ENCODE measurements at places on chromosomes 7 and 10.

GRCh38 chr7:114026486-114027089, 107.8 kb upstream of the PPP1R3A start:
- peak; percentile 53 for DNase-seq

- no peak for DNase-seq
Observed at GRCh38 chr10:81309041-81309552, 565.9 kb upstream of the NRG3 start.

DNA sequence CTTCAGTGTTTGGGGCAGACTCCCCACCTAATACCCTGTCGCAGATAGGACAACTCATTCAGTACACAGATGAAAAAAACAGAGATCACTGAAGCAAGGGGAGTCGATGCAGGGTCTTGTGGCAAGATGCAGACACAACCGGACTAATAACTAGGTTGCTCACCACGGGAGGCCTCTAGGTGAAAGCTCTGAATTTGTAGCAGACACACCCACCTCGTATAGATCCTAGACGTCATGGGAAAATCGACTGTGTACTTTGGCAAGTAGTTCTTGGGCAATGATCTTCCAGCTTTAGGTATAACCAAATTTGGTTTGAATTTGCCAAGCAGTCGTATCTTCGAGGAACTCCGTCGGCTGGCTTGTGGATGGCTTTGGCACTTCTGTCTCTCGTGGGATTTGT, 88.1 kb downstream of the TCF7L2 start:
- no peak for DNase-seq

- no peak for DNase-seq
Observed at GRCh38 chr10:48490946-48491345, 113.9 kb downstream of the ARHGAP22 start.

DNA sequence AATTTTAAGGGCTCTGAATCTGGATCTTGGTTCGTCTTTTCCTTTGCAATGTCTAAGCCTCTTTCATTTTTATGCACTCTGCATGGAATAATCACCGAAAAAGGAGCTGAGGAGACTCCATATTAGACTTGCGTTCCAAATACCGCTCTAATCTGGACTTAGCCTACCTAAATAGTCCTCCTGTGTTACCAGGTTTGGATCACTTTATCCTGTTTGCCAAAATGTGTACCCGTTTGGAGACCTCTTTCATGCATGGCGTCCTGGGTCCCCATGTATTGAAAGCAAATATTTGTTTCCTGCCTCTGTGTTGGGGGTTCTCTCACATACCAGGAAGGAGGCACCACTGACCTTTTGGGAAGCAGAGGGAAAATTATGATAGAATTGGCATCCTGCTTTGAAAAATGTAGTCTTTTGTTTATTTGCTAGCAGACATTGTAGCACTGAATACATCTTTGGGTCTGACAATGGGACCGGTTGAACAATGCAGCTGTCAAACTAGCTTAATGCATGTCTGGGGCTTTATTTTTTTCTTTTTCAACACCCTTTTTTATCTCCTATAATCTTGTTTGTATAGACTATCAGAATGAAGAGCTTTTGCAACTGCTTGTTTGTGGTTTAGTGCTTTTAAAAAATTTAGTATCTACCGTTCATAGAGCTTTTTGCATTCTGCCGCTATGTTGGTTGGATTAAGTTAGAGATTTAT, 11.8 kb upstream of the CELF2 start:
- no peak for DNase-seq

DNA sequence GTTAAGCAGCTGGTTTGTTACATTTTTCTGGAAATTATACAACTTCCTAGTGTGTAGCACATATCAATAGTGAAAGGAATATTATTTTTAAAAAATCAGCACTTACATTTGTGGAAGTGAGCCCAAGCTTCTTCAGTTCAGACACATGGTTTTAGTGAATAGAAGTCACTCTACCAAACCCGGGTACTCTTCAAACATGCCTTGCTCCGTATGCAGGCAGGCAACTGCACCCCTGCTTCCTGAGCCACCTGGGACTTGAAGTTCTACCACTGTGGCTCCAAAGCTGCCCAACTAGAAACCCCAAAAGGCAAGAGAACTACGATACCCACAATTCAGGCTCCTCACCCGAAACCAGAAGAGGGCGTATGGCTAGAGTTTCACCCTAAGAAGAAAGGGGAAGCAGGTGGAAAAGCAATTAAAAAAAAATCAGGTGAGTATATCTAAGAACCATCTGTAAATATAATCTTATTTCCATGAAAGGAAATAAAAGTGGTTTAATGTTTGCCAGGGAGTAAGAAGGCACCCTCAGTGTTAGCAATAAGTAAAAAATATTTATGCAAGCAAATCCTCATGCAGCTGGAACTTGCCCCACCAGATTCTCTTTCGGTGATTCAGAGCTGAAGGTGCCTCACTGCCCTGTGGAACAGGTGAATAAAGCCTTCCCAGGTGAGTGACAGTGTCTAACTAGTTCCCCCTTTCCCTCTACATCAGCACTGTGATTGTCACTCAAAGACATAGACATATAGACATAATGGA, at the start of gene MACC1:
Gene MACC1 (minus strand): TSS at position 192 of the 756 bp plus-strand sequence. CDS start 55,522 bp downstream, outside the sequence.
- peak; percentile 12 for DNase-seq

- no peak for DNase-seq
Observed at GRCh38 chr10:93894516-93895378, 969 bp downstream of the SLC35G1 start.

DNA sequence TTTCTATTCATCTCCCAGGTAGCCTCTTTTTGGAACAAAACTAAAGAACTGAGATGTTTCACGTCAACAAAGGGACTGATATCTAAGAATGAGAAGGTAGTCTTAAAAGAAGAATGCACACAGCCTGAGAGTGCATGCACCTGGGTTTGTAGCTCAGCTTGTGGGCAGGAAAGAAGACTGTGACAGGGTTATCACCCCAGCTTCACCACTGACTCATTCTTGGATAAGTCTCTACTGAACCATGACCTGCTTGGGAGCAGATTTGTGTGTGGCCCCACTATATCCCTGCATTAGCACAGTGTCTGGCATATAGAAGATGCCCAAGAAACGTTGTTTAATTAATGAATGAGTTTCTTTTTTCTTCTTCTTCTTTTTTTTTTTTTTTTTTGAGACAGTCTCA, 187.5 kb downstream of the GPAM start:
- DNase-seq = no peak

- DNase-seq = no peak
Observed at GRCh38 chr10:127971101-127971946, 64.4 kb downstream of the PTPRE start.

Measured in CD4-positive, alpha-beta T cell treated with Interleukin-6 at 100 ng/mL for 8 hours (primary cell).